Fibroblast of skin of left biceps (primary cell): ENCODE measurements at places on chromosomes 1 and 21.

DNA sequence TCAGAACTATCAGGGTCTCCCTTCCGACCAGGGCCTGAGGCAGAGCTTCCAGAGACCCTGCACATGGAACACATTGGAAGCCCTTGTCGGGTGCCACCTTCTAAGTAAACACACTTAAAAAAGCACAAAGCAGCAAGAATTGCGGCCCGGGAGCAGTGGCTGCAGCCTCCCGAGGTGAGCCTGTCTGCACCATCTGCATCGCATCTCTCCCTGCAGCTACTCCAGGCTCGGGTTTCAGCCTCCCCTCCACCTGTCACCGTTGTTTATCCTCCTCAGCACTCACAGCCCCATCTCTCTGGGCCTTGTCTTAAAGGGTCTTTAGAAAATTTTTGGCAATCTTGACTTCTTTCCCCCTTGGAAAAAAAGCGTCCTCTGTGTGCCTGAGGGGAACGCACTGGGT is 95.1 kb upstream of the ARHGEF16 start:
- no peak for DNase-seq

GRCh38 chr1:214842856-214843255 is 239.7 kb upstream of the KCNK2 start:
- DNase-seq, result no peak

DNA sequence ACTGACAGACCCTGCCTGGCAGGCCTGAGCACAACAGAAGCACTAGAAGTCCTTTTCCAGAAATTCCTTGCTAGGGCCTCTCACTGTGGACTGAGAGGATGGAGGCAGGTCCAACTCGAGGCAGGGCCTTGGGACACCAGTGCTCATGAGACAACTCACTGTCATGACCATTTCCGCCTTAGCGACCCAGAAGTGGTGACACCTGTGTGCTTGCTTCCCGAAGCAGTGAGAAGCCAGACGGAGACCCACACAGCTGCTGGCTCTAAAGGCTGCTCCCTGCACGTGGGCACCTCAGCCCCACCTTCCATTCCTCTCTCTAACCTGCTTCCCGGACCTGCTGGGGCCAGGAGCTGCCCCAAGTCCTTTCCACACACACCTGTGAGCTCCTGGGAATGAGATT is 33.0 kb downstream of the KCNC4 start:
- DNase-seq, result no peak

DNA sequence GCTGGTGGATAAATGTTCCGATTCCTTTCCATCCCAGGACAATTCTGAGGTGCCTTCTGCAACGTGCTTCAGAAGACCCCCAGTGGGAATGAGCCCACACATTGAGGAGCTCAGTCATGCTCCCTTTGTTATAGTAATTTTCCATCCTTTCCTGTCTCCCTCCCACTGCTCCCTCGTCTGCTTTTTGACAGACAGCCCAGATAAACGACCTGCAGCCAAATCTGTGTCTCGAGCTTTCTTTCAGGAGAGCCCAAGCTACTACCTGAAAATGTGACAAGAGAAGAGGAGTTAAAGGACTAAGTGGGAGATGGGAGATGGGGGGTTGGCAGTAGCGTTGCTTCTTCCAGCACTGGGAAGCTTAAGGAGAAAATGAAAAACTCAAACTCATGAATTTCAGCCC is 65.9 kb upstream of the LRRN2 start:
- DNase-seq, result no peak

- DNase-seq, result no peak
Observed at GRCh38 chr1:10779841-10780240, 16.6 kb downstream of the CASZ1 start.

- no peak for DNase-seq
Observed at GRCh38 chr1:244336232-244336899, 115.3 kb downstream of the ADSS2 start.

GRCh38 chr1:244041466-244042120 is 9.5 kb upstream of the ZBTB18 start:
- DNase-seq, result no peak

GRCh38 chr1:228871314-228872061 is 136.2 kb downstream of the RHOU start:
- no peak for DNase-seq

GRCh38 chr1:114671011-114671938 is 1.4 kb upstream of the DENND2C start:
- DNase-seq, result no peak
